ENCODE measurements at places on chromosomes 7 and 10.

GRCh38 chr7:155164316-155164715 lies 94.2 kb downstream of the HTR5A start:
- no peak for DNase-seq

DNA sequence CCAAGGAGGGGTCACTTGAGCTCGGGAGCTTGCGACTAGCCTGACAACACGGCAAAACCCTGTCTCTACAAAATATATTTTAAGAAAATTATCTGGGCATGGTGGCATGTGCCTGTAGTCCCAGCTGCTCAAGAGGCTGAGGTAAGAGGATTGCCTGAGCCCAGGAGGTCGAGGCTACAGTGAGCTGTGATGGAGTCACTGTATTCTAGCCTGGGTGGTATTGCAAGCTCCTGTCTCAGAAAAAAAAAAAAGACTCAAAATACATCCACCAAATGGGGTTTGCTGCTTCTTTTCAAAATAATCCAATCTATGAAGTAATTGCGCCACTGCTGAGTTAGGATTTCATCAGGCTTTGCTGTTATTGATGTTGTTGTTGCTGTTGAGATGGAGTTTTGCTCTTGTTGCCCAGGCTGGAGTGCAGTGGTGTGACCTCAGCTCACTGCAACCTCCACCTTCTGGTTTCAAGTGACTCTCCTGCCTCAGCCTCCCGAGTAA lies 11.1 kb upstream of the VIM start:
- DNase-seq = no peak

- DNase-seq = no peak
These were observed 120.9 kb downstream of the CACNB2 start for GRCh38 chr10:18261063-18261610.

DNA sequence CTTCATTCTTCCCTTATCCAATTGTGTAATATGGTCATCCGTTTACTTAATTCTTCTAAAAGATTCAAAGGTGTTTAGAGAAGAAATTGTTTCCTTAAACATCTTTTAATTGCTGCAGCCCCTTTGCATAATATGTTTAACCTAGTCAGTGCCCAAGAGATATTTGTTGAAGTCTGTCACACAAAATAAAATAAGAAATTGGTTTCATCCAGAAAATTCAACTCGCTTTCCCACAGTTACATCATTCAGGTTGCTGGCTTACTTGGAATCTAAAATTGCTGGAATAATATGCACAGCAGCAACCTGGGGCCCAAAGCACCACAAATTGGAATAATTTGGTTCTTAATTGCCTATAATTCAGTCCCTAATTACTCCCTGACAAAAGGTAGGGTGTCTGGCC lies 155.1 kb upstream of the ETV1 start:
- no peak for DNase-seq

DNA sequence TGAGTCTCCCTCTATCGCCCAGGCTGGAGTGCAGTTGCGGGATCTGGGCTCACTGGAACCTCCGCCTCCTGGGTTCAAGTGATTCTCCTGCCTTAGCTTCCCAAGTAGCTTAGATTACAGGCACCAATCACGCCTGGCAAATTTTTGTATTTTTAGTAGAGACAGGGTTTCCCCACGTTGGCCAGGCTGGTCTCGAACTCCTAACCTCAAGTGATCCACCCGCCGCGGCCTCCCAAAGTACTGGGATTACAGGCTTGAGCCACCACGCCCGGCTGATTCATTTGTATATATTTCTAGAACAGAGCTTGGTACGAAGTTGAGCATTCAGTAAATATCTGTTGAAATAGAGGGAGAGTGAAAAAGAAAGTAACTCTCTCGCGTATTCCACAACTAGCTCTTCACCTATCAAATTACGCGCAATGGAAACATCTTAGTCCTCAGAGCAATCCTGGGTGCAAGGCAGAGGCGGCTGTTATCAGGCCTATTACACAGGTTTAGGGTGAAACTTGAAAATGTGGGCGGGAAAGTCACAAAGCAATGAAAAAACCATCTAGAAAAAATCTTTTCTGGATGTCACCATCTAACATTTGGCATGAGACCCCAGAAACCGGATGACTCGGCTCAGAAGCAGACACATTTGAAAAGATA lies 707 bp upstream of the GHITM start:
- no peak for DNase-seq

DNA sequence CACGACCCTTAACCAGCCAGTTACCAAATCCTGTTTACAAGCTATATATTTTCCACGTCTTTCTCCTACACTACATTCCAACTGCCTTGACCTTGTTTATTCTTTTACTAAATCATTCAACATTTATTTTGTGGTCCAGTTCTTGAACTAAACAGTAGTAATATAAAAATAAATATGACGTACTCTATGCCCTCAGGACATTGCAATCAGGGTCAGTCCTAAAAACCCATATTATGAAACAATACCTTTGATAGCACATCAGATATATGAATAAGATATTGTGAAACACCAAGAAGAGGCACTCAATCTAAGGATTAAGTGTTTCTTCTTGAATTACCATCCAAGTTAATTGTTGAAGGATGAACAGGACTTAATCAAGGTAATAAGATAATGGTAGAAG lies 52.5 kb upstream of the WNT16 start:
- no peak for DNase-seq

DNA sequence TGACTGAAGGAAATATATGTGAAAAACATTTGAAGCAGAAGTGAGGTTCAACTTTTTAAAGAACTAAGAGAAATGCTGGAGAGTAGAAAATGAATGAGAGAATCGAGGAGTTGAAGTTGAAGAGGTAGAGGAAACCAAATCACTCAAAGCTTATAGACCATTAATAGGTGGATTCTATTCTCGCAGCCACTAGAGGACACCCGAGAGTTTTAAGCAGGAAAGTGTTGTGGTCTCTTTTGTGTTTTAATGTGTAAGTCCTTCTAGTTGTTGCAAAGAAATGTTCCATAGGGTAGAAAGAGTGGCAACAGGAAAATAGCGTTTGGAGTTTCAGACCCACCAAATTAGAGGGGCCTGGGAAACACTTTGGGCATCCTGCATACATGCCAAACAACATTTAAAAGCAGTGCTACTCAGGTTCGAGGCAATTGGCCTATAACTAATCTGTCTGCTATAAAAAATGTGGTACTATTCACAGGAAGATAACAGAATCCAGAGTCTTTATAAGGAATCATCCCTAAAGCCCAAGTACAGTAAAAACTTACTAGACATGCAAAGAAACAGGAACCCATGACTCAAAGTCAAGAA lies 75.3 kb upstream of the TAS2R16 start:
- DNase-seq = no peak

- DNase-seq = no peak
These were observed 5.7 kb downstream of the PPIF start for GRCh38 chr10:79353000-79353406.

DNA sequence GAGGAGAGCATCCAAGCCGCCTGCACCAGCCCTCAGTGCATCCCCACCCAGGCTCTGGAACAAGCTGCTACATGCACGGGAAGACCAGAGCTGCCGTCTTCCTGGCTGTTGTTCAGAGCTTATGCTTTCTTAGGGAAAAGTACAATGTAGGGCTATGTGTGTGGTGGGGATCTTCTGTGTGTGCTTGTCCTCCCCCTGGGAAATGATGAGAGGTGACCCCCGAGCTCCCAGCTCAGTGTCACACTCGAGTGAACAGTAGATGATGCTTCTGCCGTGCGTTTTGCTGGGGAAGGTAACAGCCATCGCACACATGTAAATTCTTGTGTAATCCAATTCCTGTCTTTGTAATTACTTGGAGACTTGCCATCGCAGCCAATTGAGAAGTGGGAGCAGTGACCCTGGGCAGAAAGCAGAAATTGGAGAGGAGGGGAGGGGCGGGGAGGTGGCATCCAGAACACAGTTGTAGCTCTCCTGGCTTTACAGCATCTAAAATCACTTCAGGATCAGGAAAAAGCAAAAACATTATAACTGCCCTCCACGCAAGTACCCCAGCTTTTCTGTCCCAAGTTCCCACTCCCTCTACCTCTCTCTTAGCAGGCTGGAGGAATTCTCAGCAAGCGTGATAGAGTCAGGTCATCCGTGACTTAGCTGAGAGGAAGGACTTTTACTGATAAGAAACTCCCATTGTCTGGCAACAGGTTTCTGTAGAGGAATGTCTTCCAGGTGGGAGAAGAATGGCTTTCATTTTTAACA lies 149.6 kb downstream of the TCF7L2 start:
- DNase-seq = no peak

DNA sequence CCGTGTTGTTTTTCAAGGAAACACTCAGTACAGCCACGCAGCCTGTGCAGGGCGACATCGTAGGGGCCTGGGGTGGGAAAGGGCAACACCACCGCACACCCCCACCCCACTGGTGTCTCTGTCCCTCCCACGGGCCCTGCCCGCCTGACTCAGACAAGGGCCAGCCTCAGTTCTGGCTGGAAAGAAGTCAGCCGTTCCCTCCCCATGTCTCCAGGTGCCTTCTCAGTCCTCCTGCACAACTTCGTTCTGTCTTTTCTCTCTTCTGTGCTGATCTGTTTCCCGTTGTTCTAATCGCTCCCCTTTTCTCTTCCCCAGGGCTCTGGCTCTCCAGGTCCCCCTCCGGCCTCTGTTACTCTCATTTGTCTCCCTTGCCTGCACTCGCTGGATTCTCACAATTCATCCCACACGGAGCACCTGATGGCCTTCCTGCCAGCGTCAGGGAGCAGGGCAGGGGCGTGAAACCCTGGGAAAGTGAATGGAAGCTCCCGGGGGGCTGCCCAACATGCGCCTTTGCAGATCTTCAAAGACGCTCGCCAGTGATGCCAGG lies 97.7 kb downstream of the WDR37 start:
- no peak for DNase-seq

GRCh38 chr7:123398921-123399320 lies 135.5 kb downstream of the IQUB start:
- DNase-seq = no peak

- DNase-seq = no peak
These were observed 532.3 kb upstream of the GALNT17 start for GRCh38 chr7:70599446-70600190.

GRCh38 chr10:9294132-9294663 lies 1239.7 kb downstream of the GATA3 start:
- no peak for DNase-seq

DNA sequence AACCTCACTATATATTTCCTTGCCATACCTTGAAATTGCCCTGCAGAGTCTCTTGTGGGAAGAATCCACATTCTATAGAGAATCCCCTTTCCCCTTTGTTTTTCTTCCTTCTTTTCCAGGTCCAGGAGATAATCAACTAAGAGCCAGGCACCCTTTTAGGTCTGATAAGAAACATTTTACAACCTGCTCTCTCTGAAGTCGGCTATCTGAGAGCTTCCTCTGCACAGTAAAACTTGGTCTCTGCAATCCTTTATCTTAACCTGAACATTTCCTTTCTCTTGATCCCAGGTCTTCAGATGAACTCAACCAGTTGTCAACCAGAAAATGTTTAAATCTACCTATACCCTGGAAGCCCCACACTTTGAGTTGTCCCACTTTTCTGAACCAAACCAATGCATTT lies 19.5 kb upstream of the PTER start:
- no peak for DNase-seq

GRCh38 chr10:5012595-5012994 lies 8.9 kb upstream of the AKR1C2 start:
- DNase-seq = no peak

DNA sequence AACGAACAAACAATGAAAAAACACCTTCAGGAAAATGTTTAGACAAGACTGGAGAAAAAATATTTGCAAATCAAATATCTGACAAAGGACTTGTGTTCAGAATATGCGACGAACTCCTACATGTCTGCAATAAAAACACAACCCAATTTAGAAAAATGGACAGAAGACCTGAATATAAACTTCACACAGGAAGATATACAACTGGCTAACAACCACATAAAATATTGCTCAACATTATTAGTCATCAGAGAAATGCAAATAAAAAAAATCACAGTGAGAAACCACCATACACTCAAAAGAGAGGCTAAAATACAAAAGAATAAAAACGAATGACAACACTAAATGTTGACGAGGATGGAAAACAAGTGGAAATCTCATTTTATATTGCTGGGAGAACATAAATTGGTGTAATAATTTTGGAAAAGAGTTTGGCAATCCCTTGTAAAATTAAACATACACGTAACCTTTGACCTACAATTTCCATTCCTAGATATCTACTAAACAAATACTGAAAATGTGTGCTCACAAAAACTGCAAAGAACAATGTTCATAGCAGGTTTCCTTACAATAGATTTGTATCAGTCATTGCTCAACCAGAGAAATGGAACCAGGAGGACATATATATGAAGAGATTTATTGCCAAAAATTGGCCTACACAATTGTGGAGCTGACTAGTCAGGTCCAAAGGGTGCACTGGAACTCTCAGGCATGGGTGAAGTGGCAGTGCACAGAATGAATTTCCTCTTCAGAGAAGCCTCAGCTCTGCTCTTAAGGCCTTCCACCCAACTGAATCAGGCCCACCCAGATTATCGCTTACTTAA lies 82.9 kb upstream of the OGDHL start:
- DNase-seq = peak; percentile 15

DNA sequence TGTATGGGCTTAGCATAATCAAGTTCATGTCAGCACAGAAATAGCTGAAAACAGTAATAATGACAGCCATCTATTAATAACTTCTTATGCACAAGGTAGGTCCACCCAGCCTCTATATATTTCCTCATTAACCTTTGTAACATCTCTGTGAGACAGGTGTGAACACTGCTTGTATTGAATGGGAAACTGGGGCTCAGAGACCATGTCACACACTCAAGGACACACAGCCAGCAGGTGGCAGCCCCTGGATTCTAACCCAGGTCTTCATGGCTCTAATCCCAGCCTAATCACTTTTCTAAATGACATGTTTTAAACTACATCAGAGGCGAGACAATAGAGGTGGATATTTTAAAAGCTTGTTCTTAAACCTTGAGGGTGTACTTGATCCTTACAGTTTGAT lies 591.4 kb downstream of the PARD3 start:
- no peak for DNase-seq

GRCh38 chr7:140014123-140014522 lies 48.6 kb downstream of the PARP12 start:
- DNase-seq = no peak

DNA sequence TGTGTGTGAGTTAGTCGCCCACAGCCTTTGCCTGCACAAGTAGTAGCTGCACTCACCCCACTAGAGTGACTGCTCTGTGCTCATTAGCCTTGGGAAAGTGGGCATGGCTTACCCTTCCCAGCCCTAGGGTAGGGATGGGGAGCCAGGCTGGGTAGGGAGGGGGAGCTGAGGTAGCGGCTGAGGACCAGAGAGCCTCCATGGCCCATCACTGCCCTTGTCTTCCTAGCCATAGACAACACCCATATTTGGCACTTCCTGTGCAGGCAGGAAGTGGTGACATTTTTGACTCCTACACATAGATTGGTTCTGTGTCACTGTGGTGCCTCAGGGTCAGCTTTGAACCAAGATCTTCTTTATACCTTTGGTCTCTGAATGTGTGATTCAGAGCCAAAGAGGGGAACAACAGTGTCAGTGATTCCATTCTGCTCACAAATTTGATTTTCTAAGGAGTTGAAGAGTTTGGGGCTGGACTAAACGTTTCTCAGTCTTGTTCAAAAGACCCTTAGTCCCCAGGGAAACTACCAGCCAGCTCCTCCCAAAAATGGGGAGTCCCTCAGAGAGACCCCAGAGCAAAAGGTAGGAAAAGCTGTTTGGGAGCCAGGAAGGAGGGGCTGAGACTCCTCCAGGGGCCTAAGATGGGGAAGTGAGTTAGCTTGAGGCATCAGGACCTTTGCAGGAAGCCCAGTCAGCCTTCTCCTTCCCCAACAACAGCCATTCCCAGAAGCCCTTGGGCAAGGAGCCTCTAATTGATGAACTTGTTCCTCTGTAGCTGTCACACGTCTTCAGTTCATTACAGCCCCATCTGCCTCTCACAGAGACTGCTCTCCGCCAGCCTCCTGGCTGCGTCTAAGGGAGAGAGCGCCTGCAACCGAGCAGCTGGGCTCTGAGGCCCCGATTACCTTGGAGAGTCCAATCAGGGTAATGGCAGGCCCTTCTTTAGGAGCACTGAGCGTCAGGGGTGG lies 135.0 kb downstream of the CDH23 start:
- DNase-seq = no peak
